Esophagus squamous epithelium (tissue), 5 donors: ENCODE measurements at places on chromosomes 7 and 10. TPM values are rescaled to one million over a fixed set of nuclear protein-coding genes. Genes with fewer than 3 reads are reported as not detected.

DNA sequence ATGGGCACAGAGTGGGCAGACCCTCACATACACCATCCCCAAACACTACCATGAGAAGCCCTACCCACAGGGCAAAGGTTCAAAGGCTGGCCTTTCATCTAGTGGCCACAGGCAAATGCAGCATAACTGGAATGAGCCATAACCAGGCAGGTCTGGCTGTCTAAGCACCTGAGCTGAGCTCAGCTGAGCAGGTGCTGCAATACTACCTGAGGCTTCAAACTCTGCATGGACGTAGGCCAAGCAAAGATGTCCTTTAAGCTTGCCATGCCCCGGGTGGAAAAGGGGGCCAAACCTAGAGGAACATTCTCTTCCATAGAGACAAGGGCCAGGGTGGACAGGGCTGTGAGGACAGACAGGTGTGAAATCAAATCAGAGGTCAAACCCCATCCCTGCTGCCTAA, 65.3 kb upstream of the CAMK2B start:
- peaks cover 18% of the 10 kb centered on the region for H3K36me3 ChIP-seq
- no peak for DNase-seq

DNA sequence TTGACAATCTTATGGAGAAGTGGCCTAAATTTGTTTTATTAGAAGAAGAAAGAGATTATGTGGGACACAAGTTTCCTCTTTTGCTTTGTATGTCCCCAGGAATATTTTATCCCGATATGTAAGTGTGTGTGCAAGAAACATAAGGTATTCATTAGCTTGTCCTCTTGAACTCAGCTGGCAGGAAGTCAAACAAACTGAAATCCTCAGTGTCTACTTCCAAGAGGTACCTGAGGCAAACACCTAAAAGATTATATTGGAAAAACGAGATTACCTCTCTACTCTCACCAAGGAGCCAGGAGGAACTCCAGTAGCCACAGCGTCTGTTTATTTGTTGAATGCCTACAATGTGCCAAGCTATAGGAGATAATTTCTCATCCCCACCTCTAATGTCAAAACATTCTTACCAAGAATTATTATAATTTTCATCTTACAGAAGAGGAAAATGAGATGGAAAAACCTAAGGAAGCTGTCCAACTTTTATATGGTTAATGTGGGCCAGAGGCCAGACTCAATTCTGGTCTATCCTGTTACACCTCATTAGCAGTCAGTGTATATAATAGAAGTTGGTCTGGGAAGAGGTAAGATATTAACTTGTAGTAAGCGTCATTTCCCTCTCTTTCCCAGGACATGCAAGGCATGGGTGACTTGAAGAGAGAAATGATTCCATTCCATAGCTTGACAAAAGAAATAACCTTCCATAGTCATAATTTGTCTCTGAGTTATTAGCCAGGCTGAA, 692.7 kb downstream of the MAGI2 start:
- no peak overlapping the region for H3K27ac ChIP-seq
- no peak overlapping the region for H3K4me3 ChIP-seq
- DNase-seq, result no peak
- no peaks in the 10 kb centered on the region for H3K4me1 ChIP-seq
- H3K27me3 ChIP-seq, result no peaks in the 10 kb centered on the region

GRCh38 chr7:157668221-157668883, 331.5 kb downstream of the DNAJB6 start:
- no peak overlapping the region for H3K4me3 ChIP-seq
- DNase-seq, result no peak
- H3K36me3 ChIP-seq, result no peaks in the 10 kb centered on the region
- H3K4me1 ChIP-seq, result no peaks in the 10 kb centered on the region

- H3K27me3 ChIP-seq, result peaks cover 7% of the 10 kb centered on the region
- DNase-seq, result no peak
- H3K27ac ChIP-seq, result no peak overlapping the region
- H3K4me1 ChIP-seq, result no peaks in the 10 kb centered on the region
These were observed 11.8 kb upstream of the OPN4 start for GRCh38 chr10:86642499-86642898.

DNA sequence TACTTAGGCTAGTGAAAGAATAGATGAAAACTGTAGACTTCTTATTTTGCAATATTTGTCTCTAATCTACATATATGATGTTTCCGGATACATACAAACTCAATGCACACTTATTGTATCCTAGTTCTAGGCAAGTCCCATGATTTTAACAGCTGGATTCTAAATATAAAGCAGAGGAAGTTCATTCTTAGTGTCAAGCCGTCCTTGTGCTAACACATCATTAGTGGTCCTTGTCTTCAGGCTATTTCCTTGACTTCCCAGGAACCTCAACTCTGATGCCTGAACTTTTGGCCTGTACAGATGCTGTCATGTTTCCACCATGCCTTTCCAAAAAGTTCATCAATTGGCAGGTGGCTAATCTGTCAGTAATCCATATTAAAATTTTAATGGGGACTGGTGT, 301.9 kb upstream of the DGKB start:
- H3K27me3 ChIP-seq, result no peaks in the 10 kb centered on the region
- H3K4me1 ChIP-seq, result no peaks in the 10 kb centered on the region
- H3K27ac ChIP-seq, result no peak overlapping the region
- no peak for DNase-seq

DNA sequence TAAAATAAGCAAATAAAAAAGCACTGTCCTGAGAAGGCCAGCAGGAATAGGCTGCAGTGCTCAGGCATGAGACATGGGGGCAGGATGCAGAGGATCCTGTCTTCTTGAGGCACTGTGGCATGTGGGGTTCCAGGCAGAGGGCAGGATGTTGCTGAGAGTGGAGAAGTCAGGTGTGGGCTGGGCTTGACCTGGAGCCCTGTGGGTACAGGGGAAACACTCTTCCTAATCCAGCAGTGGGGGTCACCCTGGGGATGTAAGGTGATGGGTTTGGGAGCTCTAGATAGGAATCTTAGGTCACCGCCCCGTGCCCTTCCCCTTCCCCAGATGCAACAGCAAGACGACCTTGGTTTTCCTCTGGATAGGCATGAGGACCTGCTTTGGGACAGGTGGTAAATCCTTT, 13.6 kb downstream of the SUMF2 start:
- H3K27me3 ChIP-seq, result no peaks in the 10 kb centered on the region
- H3K36me3 ChIP-seq, result no peaks in the 10 kb centered on the region
- no peak overlapping the region for H3K4me3 ChIP-seq
- peaks cover 31% of the 10 kb centered on the region for H3K4me1 ChIP-seq

The DLX5 gene
- not detected for total RNA-seq

DNA sequence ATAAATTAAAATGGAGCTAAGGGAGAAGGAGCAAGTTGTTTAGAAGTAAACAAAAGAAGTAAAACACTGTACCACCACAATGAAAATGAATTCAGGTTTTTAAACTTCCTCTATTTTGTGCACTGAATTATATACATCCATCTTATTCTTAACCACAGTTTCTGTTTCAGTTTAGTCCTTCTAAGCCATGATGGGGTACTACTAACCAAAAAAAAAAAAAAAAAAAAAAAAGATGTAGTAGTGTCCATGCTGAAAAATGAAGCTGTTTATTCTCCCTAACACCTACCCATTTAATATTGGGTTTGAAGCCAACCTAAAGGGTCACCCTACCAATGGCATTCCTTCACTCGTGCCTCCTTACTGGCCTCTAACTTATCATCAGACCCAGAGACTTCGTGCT, 3.4 kb upstream of the BMPR1A start:
- H3K36me3 ChIP-seq, result no peaks in the 10 kb centered on the region
- no peak overlapping the region for H3K27ac ChIP-seq
- peaks cover 8% of the 10 kb centered on the region for H3K4me1 ChIP-seq
- no peak overlapping the region for H3K4me3 ChIP-seq
- DNase-seq, result no peak
- peaks cover 46% of the 10 kb centered on the region for H3K27me3 ChIP-seq

- H3K27me3 ChIP-seq, result no peaks in the 10 kb centered on the region
- H3K4me1 ChIP-seq, result no peaks in the 10 kb centered on the region
- no peak overlapping the region for H3K27ac ChIP-seq
- H3K4me3 ChIP-seq, result no peak overlapping the region
- H3K36me3 ChIP-seq, result no peaks in the 10 kb centered on the region
These were observed 809.2 kb downstream of the NXPH1 start for GRCh38 chr7:9242636-9243035.

The MINDY3 gene
- 9.5 TPM for total RNA-seq

DNA sequence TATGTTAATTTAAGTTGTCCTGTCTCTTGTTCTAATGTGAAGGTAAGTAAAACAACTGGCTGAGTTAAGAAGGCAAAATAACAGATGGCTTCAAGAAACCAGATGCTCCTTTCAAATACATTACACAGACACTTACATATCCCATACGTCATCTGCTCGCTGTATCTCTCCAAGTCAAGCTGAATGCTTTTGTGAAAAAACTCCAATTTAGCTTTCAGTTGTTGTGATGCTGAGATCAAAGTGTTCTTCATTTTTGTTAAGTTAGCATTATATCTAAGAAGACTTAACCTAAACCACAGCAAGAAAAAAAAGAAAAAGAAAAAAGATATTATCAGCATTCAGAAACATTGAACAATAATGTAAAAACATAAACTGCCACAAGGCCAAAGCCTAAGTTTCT, 18.5 kb upstream of the ERLIN1 start:
- no peak overlapping the region for H3K4me3 ChIP-seq
- no peak for DNase-seq
- H3K4me1 ChIP-seq, result no peaks in the 10 kb centered on the region
- no peak overlapping the region for H3K27ac ChIP-seq
- H3K27me3 ChIP-seq, result no peaks in the 10 kb centered on the region
- peaks cover 12% of the 10 kb centered on the region for H3K36me3 ChIP-seq
